ENCODE measurements at places on chromosomes 11 and 22.

DNA sequence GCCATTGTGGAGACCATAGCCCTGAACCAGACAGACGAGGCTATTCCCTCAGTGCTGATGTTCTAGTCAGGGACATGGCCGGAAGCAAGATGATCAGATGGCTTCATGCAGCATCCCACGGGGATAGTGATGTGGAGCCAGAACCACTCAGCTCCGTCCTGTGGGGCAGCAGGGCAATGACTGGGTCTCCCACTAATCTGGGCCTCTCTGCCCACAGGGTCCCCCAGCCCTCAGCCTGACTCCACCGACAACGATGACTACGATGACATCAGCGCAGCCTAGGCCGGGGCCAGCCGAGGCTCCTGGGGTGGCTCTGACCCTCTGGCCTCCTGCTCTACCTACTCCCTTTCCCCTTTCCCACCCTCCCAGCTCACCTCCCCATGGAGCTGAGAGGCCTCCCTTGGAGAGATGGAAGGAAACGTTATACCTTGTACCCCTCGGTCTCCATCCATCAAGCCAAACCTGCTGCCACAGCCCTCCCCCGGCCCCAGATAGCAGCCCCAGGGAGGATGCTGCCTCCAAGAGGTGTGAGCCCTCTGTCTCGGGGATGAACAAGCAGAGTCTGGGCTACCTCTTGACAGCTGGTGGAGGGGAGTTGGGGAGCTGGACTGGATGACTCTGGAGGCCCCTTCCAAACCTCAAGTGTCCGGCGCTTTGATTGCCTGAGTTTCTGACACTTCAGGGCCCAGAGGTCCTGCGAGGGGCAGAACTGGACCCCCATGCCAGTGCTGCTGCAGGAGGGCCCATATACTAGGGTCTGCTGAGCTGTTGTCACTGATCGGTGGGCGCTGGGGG lies 47.8 kb downstream of the CD6 start:
- DNase-seq: no peak

- DNase-seq: no peak
Observed at GRCh38 chr22:39462443-39463221, 5.8 kb downstream of the MGAT3 start.

- no peak for DNase-seq
Observed at GRCh38 chr11:79481795-79482194, 41.0 kb upstream of the TENM4 start.

GRCh38 chr22:19990609-19991394 lies 25.8 kb downstream of the ARVCF start:
- DNase-seq: no peak

DNA sequence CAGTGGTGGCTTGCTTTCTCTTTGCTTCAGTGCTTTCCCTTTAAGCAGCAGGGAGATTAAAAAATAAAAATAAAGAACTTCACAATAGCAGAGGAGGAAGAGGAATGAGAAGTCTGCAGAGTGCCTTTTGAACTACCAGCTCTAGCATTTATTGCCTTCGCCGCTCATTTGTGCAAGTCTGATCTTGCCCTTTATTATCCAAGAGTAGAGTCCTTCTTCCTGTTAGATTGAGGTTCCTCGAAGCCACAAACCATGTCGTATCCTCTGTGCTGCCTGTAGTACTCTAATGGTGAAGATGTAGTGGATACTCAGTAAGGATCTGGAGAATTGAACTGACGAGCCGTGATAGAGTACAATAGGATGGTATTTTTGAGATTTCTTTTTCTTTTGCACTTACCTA lies 101.2 kb upstream of the RAG2 start:
- DNase-seq: no peak

DNA sequence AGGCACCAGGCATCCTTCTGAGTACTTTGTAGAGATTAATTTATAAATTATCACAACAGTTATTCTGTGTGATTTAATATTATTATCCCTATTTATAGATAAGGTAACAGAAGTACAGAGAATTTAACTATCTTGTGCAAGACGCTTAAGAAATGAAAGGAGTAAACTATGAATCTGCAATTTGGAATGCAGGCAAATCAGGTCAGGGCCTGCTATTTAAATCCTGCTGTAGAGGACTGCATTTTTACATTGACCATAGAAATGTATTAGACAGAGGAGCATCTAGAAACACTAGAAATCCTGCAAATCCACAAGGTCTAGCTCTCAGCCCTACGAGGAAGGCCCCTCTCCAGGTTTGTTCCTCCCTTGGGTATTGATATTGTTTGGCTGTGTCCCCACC lies 336.2 kb downstream of the ETS1 start:
- no peak for DNase-seq

DNA sequence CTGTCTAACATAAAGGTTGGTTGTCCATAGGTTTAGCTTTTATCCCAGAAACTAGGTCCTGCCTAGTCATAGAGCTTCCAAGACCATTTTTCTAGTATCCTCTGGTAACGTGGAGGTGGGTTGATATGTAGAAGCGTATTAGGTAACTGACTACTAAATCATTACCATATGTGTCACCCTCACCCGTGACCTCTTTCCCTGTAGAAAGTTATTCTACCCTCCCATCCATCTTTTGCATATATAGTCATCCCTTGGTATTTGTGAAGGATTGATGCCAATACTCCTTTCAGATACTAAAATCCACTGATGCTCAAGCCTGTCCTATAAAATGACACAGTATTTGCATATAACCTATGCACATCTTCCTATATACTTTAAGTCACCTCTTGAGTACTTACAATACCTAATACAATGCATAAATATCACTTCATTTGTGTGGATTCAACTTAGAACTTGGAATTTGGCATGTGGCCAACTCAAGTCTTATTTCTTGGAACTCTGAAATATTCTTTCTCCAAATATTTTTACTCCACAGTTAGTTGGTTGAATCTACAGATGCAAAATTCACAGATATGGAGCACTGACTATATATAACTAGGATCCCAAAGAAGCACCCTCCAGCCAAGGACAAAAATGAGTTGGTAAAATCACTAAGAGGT lies 497.0 kb upstream of the TENM4 start:
- DNase-seq: no peak

DNA sequence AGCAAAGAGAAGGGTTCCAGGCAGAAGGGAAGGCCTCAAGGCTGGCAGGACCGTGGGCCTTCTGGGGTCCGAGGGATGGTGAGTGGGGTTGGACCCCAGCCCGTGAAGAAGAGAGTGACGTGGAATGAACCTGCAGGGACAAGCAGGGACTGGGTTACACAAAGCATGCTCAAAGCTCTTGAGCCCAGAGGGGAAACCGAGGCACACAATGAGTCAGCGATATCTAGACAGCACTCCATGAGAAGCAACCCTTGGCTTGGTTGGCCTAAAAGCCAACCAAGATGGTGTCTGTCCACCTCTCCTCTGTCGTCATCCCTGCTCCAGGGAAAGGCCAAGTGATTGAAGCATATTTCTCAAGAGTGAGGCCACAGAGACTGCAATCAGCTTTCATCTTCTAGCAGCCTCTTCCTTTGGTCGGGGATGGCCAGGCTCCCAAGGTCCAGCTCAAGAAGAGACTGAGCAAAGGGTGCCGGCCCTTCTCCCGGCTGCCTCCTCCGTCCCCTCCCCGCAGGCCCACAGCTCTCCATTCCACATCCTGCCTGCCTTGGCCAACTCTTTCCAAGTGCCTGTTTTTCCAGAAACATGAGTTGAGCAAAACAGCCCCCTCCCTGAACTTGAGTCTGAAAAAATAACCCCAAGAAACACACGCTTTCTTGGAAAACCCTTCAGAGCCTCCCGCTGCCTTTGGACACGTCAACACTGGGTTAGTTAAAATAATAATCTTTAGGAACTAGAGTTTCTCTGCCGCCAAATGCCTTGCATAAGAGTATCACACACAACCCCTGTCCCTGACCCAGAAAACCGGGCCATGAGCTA lies 556.6 kb downstream of the MIAT start:
- no peak for DNase-seq

DNA sequence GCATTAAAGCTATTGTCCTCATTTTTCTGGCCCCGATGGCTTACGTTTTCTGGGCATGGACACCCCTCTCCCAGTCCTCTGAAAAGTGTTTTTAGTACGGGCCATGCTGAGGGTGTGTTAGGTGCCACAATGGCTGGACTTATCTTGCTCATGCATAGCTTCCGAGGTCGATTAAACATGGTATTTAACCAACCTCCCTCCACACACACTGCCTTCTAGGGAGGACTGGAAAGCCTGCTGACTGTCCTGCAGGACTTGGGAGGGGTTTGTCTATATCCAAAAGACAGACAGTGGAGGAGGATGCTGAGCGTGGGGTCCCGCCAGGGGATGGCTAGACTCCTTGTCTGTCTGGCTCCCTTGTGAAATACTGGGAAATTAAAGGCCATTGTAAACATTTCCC lies 95.3 kb downstream of the FBXO7 start:
- no peak for DNase-seq
